Activated gamma-delta T cell (primary cell): ENCODE measurements at places on chromosomes 2 and 18.

DNA sequence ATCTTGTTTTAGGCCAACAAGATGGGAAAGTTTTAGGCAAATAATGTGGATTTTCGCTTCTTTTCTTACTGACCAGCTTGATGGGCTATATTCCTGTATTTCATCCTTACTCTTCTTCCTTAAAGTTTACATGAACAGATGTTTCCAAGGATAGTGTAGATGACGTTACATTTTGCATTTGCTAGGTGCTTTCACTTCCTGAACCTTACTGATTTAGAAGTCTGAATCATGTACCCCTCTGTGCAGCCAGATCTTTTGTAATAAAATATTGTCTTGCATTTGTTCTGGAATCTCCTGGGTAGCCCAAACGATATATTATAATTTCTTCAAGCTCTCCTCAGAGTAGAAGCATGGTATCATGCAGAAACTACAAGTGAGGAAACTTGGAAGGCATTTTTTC, 93.4 kb downstream of the CALCRL start:
- no peak for DNase-seq

DNA sequence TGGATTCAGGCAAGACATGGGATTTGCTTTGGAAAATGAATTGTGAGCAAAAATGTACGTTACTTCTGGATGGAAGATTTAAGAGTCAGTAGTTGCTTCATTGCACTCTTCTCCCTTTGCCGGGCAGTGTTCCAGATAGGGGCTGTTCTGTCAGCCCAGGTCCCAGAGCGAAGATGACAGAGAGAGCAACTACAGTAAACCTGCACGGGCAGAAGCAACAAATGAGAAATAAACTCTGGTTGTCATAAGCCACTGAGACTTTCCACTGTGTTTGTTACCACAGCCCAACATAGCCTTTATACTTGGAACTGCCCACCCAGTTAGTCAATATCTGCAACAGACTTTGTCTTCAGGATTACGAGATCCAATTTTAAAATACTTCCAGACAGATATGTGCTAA, 83.3 kb downstream of the CACNB4 start:
- no peak for DNase-seq

DNA sequence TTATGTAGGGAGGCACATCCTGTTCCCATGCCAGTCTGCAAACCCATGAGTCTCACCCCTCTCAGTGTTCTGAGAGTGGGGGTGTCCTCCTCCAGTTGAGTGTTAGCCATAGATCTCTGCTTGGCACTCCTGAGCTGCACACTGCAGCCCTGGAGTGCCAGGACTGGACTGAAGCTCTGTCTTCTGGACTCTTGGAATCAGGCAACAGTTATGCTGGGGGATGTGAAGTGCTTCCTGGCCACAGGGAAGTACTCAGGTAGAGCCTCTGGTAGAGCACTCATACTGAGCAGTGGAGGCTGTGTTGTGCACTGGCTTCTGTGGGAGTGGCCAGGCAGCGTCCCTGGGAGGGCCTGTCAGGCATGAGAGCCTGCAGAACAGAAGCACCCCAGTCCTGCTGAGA, 43.0 kb downstream of the SERPINB7 start:
- DNase-seq, result no peak

- DNase-seq, result no peak
These were observed 32.2 kb upstream of the PIK3C3 start for GRCh38 chr18:41922841-41923240.

GRCh38 chr2:237558961-237559641, 7.3 kb upstream of the PRLH start:
- no peak for DNase-seq

GRCh38 chr2:45882707-45883602, 231.5 kb downstream of the PRKCE start:
- DNase-seq, result no peak

DNA sequence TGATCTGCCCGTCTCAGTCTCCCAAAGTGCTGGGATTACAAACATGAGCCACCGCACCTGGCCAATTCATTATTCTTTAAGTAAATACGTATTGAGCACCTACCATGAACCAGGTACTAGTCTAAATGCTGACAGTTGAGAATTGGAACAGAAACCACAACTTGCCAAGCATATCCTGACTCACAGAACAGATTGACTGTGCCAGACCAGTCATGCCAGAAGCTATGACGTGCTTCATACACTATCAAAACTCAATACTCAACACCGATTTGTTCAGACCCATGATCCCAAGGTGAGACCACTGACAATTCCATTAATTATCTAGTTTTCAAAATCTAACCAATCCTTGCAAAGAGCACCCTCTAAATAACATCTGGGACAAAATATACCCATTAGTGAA, 148.6 kb downstream of the B3GNT2 start:
- DNase-seq, result no peak

- no peak for DNase-seq
These were observed 148.3 kb upstream of the HDAC4 start for GRCh38 chr2:239548965-239549595.

DNA sequence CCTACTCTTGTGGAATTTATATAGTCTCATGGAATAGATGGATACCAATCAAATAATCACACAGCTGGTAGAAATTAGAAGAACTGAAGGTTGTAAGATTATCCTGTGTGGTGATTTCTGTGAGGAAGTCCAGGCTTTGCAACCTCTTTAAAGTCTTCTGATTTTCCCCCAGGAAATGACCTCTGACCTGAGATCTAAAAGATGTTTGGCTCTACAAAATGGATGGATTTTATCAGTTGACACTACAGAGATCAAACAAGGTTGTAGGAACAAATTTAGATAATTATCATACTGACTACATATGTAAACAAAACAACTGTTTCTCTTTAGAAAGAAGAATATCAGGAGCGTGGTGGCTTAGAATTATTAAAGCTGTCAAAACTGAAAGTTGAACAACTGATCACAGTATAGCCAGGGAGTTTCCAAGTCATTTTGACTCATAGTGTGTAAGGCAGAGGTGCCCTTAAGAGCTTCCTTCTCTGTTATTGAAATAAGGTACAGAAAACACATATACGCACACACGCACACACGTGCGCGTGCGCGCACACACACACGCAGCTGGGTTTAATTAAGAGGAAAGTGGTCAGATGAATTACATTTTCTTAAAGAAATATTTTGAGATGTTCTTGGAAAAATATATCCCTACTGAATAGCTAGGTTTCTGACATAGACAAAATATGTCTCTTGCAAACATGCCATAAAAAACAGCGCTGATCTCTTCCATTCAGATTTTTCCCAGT, 35.5 kb upstream of the PELI1 start:
- no peak for DNase-seq

DNA sequence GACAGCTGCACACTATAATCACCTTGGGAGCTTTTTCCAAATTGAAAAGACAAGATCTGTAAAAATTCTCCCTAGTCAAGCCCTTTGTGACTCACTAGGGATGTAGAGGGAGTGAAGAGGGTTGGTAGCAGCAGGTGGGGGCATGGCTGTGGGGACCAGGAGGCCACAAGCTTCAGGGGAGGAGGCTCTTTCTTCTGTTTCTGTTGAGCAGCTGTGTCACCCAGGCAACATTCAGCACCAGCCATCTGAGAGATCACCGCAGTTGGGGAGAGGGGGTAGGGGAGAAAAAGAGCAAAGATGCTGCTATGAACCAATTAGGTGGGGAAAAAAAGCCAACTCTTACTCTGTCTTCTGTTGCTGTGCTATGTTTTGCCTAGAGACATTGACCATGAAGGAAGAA, 352.3 kb upstream of the MEIS1 start:
- DNase-seq, result no peak

DNA sequence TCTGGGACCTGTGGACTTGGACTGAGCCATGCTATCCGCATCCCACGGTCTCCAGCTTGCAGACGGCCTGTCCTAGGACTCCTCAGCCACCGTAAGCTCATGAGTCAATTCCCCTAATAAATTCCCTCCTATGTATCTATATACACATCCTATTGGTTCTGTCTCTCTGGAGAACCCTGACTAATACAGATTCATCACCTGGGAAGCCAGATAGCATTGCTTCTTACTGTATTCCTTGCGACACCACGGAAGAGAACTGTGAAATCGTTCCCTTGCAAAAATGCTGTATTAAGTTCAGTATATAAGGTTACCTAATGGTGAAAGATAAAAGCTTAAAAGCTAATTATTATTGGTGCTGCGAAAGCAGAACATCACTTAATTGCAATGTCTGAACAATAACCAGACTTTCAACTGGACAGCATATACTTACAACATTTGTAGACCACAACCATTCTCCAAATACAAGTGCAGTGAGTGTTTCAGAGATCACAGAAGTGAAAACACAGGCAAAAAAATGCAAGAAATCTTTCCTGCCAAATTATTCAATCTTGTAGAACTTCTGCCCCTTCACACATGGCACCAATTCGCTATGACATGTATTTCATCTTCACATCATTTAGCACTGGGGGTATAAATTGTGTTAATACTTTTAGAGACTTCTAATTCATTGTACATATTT, 352.9 kb downstream of the TXNL1 start:
- DNase-seq, result no peak

DNA sequence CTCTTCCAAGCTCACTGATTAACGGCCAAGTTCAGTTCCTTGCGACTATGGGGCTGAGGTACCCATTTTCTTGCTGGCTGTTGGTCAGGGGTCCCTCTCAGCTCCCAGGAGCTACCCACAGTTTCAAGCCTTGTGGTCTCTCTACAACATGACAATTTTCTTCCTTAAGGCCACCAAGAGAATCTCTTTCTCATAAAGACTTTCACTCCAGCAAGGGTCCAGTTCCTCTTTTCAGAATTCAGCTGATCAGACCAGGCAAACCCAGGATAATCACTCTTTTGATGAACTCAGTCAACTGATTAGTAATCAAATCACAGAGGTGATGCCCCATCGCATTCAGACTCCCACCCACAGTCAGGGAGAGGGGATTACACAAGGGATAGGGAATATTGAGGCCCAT, 129.7 kb downstream of the IRS1 start:
- no peak for DNase-seq

DNA sequence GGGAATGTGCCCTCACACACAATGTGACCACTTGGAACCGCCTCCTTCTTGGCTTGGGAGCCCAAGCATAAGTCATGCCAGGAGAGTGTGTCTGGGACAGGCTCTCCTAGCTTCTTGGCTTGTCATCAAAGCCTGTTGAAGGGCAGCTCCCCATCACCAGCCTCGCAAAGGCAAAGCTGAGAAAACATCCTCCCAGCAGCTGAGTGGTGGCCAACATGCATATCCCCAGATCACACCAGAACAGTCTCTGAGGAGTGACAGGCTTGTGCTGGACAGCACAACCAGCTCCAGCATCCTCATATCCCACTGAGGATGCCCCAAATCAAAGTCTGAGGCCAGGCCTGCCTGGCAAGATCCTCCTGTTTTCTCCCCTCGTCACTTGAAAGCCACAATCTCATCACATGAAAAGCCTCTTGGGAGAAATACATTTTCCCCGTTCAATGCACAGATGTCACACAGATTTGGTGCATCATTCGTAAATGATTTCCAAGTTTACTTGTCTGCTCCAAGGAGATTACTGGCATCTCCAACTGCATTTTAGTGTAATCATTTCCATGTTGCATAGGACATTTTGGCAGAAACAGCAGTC, 269.3 kb downstream of the TTC32 start:
- no peak for DNase-seq

GRCh38 chr2:63035660-63036059, 15.0 kb upstream of the OTX1 start:
- DNase-seq, result no peak

DNA sequence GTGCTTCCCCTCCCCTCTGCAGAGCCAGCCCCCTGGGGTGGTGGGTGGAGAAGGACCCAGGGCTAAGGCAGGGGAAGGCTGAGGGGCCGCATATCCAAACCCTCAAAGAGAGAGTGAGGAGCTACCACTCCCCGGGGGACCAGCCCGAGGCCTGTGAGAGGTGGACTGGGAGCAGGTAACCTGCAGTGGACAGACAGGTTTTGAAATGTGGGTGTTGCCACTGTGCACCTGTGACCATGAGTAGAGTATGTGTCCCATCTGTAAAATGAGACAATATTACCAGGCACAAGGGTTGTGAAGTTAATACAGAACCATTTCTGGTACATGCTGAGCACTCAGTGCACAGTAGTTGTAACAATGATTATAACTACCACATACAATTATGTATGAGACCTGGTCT, 51.2 kb upstream of the POMC start:
- no peak for DNase-seq

DNA sequence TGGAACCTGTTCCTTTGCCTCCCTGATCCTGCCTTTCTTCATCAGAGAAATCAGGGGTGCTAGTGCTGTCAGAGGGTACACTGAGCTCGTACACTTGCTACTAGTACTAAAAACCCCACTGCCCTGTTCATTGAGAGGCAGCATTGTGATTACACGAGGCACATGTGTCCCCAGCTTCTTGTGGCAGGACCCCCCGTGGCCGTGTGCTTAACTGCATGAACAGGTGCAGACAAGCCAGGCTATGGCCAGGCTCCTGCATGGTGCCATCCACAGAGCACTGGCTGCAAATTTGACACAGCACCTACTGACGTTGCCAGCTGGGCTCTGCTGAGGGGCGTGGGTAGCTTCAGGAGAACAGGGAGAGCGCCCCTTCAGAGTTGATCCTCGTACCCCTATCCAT, 248.4 kb downstream of the GLI2 start:
- DNase-seq, result no peak

GRCh38 chr2:65754219-65754618, 321.8 kb upstream of the SPRED2 start:
- no peak for DNase-seq

- no peak for DNase-seq
These were observed 37.2 kb upstream of the RTN4 start for GRCh38 chr2:55087501-55087900.

DNA sequence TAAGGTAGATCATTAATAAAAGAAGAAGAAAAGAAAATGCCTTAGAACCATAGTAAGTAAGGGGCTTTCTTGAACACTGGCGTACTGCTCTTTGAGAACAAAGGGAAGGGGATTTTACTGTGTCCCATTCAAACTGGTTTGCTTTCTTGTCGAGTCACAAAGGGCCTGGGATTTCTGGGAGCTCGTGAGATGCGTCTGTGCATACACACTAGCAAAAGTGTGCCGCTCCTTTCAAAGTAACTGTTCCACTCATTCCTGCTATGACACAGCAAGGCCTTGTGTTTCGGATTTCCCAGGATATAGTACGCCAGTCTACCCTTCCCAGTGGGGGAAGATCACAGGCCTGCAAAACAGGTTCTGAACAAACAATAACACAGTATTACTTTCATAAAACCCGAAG, 93.0 kb downstream of the KCTD18 start:
- no peak for DNase-seq

DNA sequence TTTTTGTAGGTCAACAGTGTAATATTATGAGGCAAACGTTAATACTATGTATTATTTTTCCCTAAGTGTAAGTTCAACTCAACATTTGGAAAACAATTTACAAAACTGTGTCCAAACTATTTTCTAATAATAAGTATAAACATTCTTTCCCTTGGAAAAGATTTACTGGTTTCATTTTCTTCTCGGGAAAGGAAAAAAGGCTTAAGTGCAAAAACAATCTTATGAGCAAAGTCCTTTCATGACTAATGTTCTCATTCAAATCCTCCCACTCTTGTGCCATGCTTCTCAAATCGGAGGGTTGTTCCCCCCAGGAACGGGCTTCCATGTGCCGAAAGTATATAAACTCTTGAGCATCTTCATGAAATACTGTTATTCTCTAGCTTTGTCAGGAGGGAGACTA, 19.8 kb upstream of the L3MBTL4 start:
- DNase-seq, result no peak
